Naive thymus-derived CD8-positive, alpha-beta T cell (primary cell): ENCODE measurements at places on chromosomes 12 and 14. TPM values are rescaled to one million over a fixed set of nuclear protein-coding genes. Genes with fewer than 3 reads are reported as not detected.

- DNase-seq = peak; percentile 40
These were observed 378.9 kb downstream of the FUT8 start for GRCh38 chr14:65791191-65791981.

- no peak for DNase-seq
These were observed 197.4 kb upstream of the DIO3 start for GRCh38 chr14:101363880-101364391.

- no peak for DNase-seq
These were observed 185.1 kb upstream of the C14orf180 start for GRCh38 chr14:104394409-104394851.

DNA sequence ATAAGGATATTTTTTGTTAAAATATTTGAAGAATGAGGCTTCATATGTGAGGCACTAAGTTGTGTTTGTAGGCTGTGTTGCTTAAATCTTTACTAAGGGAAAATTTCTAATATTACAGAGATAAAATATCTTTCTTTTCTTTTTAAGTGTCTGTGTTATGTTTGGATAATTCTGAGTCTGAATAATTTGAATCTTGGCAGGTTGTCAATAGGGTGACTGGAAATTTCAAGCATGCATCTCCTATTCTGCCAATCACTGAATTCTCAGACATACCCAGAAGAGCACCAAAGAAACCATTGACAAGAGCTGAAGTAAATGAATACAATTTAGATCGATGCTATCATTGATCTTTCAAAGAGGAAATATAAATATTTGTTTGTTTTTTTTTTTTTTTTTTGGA, 29.4 kb downstream of the TMPO start:
- DNase-seq = no peak

GRCh38 chr14:74267588-74267987, 28.3 kb downstream of the VSX2 start:
- DNase-seq = no peak

DNA sequence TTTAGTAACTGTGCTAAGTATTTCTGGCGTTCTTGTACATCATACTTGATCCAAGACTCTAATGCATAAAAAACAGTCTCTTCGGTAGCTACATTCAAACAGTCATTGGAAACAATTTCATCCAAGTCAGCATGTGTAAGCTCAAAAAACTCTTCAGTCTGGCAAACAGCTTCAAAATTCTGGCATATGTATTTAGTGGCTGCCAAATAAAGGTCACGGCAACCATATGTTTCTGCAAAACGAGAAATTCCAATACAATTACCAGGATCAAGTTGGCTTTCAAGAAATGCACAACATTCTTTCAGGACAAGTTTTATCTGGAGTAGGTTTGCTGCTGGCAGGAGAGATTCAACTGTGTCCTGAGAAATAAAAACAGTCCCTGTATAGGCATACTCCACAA, 16.5 kb downstream of the KLHL28 start:
- DNase-seq = no peak

DNA sequence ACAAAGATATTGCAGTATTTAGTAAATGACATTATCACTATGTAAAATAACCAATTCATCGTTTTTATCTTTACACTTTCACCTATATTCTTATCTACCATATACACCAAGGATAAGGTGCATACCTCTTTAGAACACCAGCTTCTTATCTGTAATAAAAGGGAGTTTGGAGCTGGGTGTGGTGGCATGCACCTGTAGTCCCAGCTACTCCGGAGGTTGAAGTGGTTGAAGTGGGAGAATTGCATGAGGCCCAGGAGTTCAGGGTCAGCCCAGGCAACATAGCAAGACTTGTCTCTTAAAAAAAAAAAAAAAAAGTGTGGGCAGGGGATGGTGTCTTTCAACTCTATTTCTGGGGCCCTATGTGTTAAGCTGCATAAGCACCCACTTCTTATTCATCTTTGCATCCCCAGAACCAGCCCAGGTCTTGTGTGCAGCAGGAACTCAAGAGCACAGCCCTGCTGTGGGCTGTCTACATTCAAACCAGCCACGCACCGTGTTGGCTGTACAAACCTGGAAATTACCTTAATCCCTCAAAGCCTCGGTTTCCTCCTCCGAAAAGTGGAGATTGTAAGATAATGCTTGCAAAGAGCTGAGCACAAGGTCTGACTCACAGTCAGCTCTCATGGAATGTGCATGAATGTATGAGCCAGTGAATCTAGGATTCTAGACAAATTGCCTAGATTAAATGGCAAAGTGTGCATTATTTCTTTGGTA, 256.6 kb upstream of the FOXN3 start:
- DNase-seq = no peak

GRCh38 chr14:62451221-62451620, 594.0 kb downstream of the KCNH5 start:
- no peak for DNase-seq

GRCh38 chr12:112584266-112584722, 165.5 kb downstream of the PTPN11 start:
- DNase-seq = no peak

DNA sequence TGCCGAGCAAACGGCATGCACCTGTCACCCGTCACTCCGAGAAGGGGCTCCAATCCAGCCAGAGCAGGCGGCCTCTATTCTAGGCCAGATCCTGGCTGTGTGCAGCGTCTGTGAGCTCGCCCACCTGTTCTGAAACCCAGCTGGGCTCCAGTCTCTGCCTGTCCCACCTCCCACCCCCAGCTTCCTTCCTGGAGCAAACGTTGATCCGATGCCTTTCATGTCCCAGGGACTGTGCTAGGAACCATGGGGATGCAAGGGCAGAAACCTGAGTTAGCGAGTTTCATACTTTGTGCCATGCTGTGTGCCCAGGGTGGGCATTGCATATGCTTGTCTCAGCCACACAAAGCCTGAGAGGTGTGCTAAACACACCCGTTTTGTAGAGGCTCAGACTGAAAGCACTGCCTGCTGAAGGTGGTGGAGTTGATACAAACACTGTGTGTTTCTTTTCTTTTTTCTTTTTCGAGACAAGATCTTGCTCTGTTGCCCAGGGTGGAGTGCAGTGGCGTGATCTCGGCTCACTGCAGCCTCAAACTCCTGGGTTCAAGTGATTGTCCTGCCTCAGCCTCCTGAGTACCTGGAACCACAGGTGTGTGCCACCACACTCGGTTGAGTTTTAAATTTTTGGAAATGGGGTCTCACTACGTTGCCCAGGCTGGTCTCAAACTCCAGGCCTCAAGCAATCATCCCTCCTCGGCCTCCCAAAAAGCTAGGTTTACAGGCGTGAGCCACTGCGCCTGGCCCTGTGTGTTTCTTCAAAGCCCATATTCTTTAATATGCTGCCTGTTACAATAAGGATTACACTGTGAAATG, 84.1 kb upstream of the MED13L start:
- no peak for DNase-seq

- no peak for DNase-seq
These were observed 126.8 kb upstream of the MED13L start for GRCh38 chr12:116404247-116404646.

- no peak for DNase-seq
These were observed 176.5 kb downstream of the ZFP36L1 start for GRCh38 chr14:68616221-68616902.

DNA sequence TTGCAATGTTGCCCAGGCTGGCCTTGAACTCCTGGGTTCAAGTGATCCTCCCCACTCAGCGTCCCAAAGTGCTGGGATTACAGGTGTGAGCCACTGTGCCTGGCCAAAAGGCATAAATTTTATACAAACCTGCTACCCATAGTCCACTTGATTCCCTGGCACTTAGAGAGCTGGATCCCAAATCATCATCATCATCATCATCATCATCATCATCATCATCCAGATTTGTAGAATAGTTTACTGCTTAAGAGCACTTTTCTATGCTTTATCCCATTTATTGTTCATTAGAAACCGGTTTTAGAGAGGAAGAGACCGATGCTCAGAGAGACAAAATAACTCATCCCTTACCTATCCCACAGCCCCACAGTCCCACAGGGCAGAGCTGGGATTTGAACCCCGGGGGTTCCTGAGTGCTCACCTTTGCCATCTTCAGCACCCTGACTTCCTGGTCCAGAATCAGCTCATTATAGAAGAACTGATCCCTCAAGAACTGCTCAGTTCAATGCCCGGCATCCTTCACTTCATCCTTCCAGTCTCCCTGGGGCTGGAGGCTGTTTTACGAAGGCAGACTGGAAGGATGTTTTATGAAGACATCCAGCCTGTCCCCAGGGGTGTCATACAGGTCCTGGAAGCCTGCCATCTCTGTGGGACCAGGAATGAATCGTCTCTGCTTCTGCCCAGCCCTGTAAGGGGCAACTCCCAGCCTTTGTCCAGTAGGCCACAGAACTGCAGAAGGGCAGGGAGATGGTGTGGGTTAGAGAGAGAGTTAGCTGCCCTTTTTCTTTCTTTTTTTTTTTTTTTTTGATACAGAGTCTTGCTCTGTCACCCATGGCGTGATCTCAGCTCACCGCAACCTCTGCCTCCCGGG, 20.2 kb upstream of the OASL start:
- no peak for DNase-seq

GRCh38 chr12:105590571-105590970, 260.1 kb downstream of the C12orf75 start:
- DNase-seq = no peak

DNA sequence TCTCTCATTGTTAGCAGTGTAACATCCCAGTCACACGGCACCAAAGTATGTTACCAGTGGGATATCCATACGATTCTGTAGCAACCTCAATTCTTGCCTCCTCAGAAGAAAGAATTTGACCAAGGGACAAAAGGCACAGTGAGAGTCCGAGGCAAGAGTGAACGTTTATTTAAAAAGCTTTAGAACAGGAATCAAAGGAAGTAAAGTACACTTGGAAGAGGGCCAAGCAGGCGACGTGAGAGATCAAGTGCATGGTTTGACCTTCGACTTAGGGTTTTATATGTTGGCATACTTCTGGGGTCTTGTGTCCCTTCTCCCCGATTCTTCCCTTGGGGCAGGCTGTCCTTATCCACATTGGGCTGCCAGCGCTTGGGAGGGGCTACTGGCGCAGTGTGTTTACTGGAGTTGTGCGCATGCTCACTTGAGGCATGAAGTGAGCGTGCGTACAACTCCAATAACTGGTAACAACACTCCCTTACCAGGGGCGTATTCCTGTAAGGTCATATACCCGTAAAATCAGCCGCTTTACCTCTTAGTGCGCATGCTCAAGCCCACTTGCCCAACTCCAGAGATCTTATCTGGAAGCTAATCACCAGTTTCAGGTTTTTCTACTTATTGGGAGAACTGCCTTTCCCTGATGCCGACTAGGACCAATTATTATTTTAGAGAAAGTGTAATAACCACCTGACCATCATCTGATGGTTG, 71.7 kb downstream of the FAR2 start:
- no peak for DNase-seq

- no peak for DNase-seq
These were observed 12.2 kb upstream of the CLMN start for GRCh38 chr14:95331708-95332408.

- no peak for DNase-seq
These were observed 54.0 kb upstream of the CISTR start for GRCh38 chr12:53805791-53806190.

GRCh38 chr14:28953973-28954372, 187.4 kb downstream of the FOXG1 start:
- DNase-seq = no peak

DNA sequence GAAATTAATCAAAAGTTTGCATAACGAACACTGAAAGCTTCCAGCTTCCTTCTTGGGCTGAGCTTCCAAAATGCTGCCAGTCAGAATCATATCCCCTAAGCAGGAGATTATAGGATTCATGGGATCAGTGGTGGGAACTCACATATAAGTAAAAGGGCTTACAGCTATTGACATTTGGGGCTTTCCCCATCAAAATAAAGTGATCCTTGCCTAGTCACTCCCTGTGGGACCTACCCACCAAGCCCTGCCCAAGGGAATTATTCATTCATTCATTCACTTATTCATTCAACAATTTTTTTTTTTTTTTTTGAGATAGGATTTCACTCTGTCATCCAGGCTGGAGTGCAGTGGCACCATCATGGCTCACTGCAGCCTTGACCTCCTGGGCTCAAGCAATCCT, 47.5 kb upstream of the NR1H4 start:
- no peak for DNase-seq

DNA sequence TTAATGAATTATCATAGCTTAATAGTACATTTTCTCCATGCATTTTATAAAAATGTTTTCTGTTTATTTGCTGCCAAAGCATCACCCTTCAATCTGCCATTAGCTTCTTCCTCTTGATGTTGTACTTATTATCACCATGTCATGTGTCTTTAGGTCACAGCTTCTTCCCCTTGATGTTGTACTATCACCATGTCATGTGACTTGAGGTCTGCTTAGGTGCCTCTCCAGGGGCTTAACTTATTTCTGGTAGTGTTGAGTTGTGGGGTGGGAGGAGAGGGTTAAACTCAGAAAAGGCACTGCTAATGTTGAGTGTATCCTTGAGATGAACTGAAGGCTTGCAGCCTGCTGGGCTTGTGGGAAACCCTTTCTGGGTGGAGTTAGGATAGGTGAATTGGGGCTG, 87.8 kb downstream of the DAAM1 start:
- DNase-seq = no peak

DNA sequence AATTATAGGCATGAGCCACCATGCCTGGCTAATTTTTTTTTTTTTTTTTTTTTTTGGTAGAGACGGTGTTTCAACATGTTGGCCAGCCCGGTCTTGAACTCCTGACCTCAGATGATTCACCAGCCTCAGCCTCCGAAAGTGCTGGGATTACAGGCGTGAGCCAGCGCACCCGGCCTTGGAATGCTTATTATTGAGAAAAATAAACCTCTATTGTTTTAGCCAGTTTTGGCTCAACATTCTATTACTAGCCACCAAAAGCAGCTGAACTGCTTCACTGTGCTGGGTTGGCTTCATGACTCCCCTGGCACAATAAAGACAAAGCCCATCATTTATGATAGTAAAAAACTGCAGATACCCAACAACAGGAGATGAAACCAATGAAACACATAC, 93.5 kb upstream of the CEP83 start:
- no peak for DNase-seq

GRCh38 chr14:100427166-100427565, 104.0 kb downstream of the SLC25A47 start:
- no peak for DNase-seq

- no peak for DNase-seq
These were observed 2.4 kb downstream of the CEP83 start for GRCh38 chr12:94457311-94457710.

DNA sequence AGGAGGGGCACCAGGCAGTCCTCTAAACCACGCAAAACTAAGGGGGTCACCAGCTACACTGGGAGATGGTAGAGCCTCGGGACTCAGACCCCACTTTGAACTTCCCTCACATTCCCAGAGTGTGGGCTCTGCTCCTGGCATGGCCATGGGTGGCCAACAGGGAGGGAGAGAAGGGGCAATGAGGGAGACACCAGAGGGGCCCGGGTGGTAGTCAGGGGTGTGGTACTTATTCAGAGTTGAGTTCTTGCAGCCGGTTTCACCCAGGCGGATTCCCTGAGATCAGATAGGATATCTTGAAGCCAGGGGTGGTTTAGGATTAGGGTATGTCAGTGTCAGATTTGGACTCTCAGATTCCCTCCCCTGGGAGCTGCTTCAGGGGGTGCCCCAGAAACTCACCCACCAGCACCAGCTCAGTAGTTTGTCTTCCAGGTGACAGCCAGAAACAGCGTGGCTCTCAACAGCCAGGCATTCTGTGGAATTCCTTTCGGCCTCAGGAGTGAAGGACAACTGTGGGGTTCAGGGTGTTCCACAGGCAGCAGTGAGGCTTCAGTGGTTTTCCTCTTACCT, 56.0 kb downstream of the ELK3 start:
- DNase-seq = no peak

Gene TDP1
- total RNA-seq = 54.5 TPM

Gene KRT71
- total RNA-seq = not detected

Gene ACOT6
- not detected for total RNA-seq

Gene OR4K5
- total RNA-seq = not detected

Gene RND1
- 3.9 TPM for total RNA-seq

Gene P2RX7
- total RNA-seq = 4.3 TPM

Gene ESRRB
- 0.23 TPM for total RNA-seq

Gene TAS2R50
- total RNA-seq = 1.2 TPM
